Naive thymus-derived CD8-positive, alpha-beta T cell (primary cell): ENCODE measurements at places on chromosomes 6 and 20. TPM values are rescaled to one million over a fixed set of nuclear protein-coding genes. Genes with fewer than 3 reads are reported as not detected.
A peak's percentile ranks its signal among the peaks of the same experiment; 100 is the strongest.

- no peak overlapping the region for H3K27ac ChIP-seq
- no peak overlapping the region for H3K4me3 ChIP-seq
- H3K4me1 ChIP-seq, result no peaks in the 10 kb centered on the region
- no peaks in the 10 kb centered on the region for H3K27me3 ChIP-seq
- H3K36me3 ChIP-seq, result no peaks in the 10 kb centered on the region
Measured at GRCh38 chr6:136347847-136348246, 58.2 kb upstream of the BCLAF1 start.

DNA sequence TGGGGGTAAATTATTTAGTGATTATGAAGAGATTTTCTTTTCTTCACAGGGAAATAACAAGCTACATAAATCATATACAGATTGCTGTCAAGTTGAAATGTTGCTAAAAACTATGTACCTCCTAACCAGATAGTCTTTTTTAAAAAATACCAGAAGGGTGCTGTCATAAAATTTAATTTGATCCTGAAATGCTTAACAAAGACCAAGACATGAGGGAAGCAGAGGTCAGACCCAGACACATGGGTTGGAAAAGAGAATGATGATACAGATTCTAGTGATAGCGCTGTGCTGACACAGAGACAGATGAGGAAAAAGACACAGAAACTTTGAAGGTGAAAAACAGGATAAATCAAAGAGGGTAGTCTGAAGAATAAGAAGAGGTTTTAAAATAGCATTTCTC, 573.1 kb downstream of the HACE1 start:
- no peak overlapping the region for H3K27ac ChIP-seq
- H3K27me3 ChIP-seq, result peaks cover 1% of the 10 kb centered on the region
- no peaks in the 10 kb centered on the region for H3K4me1 ChIP-seq
- no peak for DNase-seq
- H3K4me3 ChIP-seq, result no peak overlapping the region
- no peaks in the 10 kb centered on the region for H3K36me3 ChIP-seq

- H3K4me3 ChIP-seq, result peak overlapping the region; percentile 46
- no peak for DNase-seq
- H3K27ac ChIP-seq, result peak overlapping the region; percentile 76
- no peaks in the 10 kb centered on the region for H3K27me3 ChIP-seq
Measured at GRCh38 chr20:17964632-17965031, 4.0 kb downstream of the SNX5 start.

GRCh38 chr20:23131766-23132165, 45.6 kb upstream of the CD93 start:
- no peaks in the 10 kb centered on the region for H3K4me1 ChIP-seq
- DNase-seq, result no peak
- no peaks in the 10 kb centered on the region for H3K27me3 ChIP-seq
- no peak overlapping the region for H3K27ac ChIP-seq
- H3K36me3 ChIP-seq, result no peaks in the 10 kb centered on the region

DNA sequence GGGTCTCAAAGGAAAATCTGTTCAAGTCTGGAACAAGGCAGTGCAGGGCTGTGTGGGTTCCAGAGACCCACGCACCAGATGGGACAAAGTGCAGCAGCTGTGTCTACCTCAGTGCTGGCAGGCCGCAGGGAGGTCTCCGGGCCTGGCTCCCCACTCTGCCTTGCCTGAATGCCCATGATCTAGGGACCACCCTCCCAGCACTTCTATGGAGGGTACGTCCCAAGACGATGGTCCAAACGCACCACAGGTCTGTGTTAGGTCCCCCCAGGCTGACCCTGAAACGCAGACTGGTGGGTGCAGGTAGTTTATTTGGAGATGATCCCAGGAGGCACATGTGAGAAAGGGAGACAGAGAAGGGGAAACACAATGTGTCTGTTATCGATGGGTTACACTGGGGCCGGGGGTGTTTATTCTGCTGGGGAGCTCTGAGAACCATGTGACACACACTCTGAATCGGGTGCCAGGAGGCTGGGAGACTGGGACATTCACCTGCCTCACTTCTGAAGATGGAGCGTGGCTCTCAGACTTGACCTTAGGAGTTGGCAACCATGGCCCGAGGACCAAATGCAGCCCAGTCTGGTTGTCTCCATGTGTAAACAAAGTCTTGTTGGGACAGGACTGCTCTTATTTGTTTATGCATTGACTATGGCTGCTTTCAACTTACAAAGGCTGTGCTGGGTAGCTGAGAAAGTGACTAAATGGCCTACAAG, 21.7 kb downstream of the CST9L start:
- no peaks in the 10 kb centered on the region for H3K4me1 ChIP-seq
- H3K36me3 ChIP-seq, result no peaks in the 10 kb centered on the region
- no peak overlapping the region for H3K27ac ChIP-seq
- DNase-seq, result no peak
- no peak overlapping the region for H3K4me3 ChIP-seq
- peaks cover 8% of the 10 kb centered on the region for H3K27me3 ChIP-seq

The HSD17B8 gene
- 28.7 TPM for total RNA-seq

DNA sequence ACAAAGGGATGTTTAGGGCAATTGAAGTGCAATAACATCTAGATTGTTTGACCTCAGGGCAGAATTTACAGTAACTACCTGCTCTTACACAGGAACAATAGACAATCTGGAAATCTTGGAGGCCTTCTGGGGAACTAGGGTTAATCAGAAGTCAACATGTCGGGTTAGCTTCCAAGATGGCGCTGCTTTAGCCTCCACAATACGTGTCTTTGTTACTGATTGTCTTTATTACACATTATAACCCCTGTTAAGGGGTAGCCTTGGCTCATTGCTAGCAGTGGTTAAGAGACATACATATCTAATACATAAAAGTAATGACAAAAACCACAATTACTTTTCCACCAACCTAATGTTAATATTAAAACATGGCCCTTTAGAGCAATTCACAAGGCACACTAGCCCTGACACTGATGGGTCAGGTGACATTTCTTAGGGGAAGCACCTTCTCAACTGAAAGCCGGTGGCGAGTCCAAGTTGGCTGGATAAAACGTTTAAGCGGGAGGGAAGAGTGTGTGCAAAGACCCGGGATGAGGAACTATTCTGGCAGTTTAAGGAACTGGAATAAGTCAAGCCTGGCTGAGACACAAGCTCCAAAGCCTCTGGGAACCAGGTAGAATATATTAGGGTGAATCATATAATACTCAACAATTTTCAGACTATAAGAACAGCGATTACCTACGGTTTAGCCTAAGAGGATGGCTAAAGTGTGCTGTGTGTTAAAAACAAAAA, 236.9 kb downstream of the BCAS1 start:
- no peaks in the 10 kb centered on the region for H3K36me3 ChIP-seq
- H3K4me1 ChIP-seq, result peaks cover 78% of the 10 kb centered on the region
- peak overlapping the region; percentile 99 for H3K27ac ChIP-seq
- no peaks in the 10 kb centered on the region for H3K27me3 ChIP-seq
- no peak overlapping the region for H3K4me3 ChIP-seq

- no peak overlapping the region for H3K27ac ChIP-seq
- no peaks in the 10 kb centered on the region for H3K4me1 ChIP-seq
- no peak overlapping the region for H3K4me3 ChIP-seq
- H3K36me3 ChIP-seq, result no peaks in the 10 kb centered on the region
Measured at GRCh38 chr6:73074175-73074574, 151.1 kb downstream of the KHDC1L start.

- peaks cover 3% of the 10 kb centered on the region for H3K4me1 ChIP-seq
- no peak overlapping the region for H3K4me3 ChIP-seq
- no peak for DNase-seq
- H3K36me3 ChIP-seq, result no peaks in the 10 kb centered on the region
- no peak overlapping the region for H3K27ac ChIP-seq
- no peaks in the 10 kb centered on the region for H3K27me3 ChIP-seq
Measured at GRCh38 chr6:134457941-134458340, 140.0 kb upstream of the SGK1 start.

GRCh38 chr20:23414526-23415188, 6.6 kb downstream of the NAPB start:
- no peak overlapping the region for H3K4me3 ChIP-seq
- no peak for DNase-seq
- H3K27ac ChIP-seq, result no peak overlapping the region
- H3K36me3 ChIP-seq, result peaks cover 5% of the 10 kb centered on the region
